ENCODE measurements at places on chromosomes 16 and 17. TPM values are rescaled to one million over a fixed set of nuclear protein-coding genes. Genes with fewer than 3 reads are reported as not detected.

HES7 gene
- 2.1 TPM for total RNA-seq

ZG16 gene
- total RNA-seq = not detected

DPEP3 gene
- not detected for total RNA-seq

FNDC8 gene
- total RNA-seq = 0.07 TPM

C17orf78 gene
- not detected for total RNA-seq

GRIN2A gene
- total RNA-seq = 0.02 TPM

CASKIN1 gene
- total RNA-seq = 0.64 TPM

CACNG5 gene
- not detected for total RNA-seq

CLEC10A gene
- not detected for total RNA-seq

ABCA9 gene
- total RNA-seq = not detected

PIEZO1 gene
- total RNA-seq = 139 TPM

CSH2 gene
- not detected for total RNA-seq

CCL4L2 gene
- total RNA-seq = not detected

NLRC5 gene
- 4.4 TPM for total RNA-seq

LSM12 gene
- total RNA-seq = 53.4 TPM

CCL17 gene
- total RNA-seq = not detected

EPN3 gene
- 0.14 TPM for total RNA-seq

ICAM2 gene
- total RNA-seq = not detected

SOX8 gene
- 2.7 TPM for total RNA-seq

TNFSF12 gene
- total RNA-seq = 9.9 TPM

GPATCH8 gene
- total RNA-seq = 22.2 TPM

PTGES3L gene
- 1.0 TPM for total RNA-seq

DGKE gene
- 3.7 TPM for total RNA-seq

PRR29 gene
- 0.75 TPM for total RNA-seq

IGFALS gene
- 0.21 TPM for total RNA-seq

GLP2R gene
- 16.7 TPM for total RNA-seq

C17orf113 gene
- 0.70 TPM for total RNA-seq

TUBB3 gene
- 243 TPM for total RNA-seq

ITGAX gene
- 1.1 TPM for total RNA-seq

HSD17B1 gene
- total RNA-seq = 1.6 TPM

NUPR1 gene
- total RNA-seq = 16.1 TPM

C16orf74 gene
- 11.3 TPM for total RNA-seq

CLEC18A gene
- total RNA-seq = 0.13 TPM

ZP2 gene
- total RNA-seq = not detected

TMEM235 gene
- not detected for total RNA-seq

FBXW10 gene
- total RNA-seq = 0.97 TPM

IL21R gene
- total RNA-seq = 0.03 TPM

FOXL1 gene
- total RNA-seq = 2.6 TPM

CHST4 gene
- not detected for total RNA-seq

MEIOC gene
- 2.4 TPM for total RNA-seq

PLLP gene
- total RNA-seq = 1.5 TPM

RAMP2 gene
- total RNA-seq = 1.1 TPM

ZC3H18 gene
- 57.7 TPM for total RNA-seq

MYH2 gene
- not detected for total RNA-seq

SAT2 gene
- total RNA-seq = 75.9 TPM

Measured in A549 treated with Hydrocortisone at 1 μM for 4 hours (cell line).